ENCODE measurements at places on chromosomes 13 and 19.

DNA sequence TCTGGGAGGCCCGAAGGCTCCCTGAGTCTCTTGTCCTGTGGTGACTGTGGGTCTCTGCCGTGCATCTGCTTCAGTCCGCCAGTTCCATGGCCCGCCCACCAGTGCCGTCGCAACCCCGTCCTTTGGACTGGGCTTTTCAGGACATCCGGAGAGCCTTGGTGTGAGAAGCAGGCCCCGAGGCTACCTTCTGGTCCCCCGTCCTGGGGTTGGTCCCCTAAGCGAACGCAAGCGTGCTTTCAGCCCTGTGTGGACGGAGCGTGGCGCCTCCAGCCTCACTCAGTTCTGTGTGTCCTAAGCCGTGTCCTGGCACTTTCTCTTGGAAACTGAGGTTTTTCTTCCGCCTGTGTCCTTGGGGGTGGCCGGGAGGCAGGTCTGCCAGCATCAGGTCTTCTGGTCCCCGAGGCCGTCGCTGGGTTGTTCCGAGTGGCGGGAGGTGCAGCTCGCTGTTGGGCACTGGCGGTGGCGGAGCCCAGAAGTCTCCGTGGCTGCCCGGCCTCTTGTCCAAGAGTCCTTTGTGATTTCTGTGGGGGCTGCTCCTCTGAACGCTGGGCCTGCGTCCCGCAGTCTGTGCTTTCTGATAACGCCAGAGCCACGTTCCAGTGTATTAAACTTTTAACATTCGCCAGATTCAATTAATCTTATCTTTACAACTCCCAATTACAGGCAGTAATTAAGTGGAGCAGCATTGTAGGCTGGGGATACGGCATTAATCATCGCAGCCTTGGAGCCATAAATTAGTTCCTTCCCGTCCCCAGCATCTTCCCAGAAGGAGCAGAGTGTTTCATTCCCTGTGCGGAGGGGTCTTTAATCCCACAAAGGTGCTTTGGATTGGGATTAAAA, 99.5 kb downstream of the KDM4B start:
- DNase-seq: no peak

DNA sequence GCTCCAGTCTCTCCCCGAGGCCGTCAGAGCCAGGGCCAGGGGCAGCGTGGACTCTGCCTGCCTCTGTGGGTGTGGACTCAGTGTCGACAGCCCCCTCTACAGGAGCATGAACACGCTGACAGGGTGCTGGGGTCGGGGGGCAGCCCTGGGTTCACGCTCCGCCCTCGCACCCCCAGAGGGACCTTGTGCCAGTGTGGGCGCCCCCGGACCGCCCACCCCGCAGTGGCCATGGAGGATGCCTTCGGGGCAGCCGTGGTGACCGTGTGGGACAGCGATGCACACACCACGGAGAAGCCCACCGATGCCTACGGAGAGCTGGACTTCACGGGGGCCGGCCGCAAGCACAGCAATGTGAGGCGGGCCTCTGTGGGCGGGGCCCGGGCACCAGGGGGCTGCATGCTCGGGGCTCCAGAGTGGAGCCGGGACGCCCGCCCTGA, 8.3 kb downstream of the TRPM4 start:
- DNase-seq: no peak

GRCh38 chr19:17025991-17026658, 485 bp downstream of the CPAMD8 start:
- no peak for DNase-seq

GRCh38 chr13:40478775-40479174, 187.7 kb downstream of the FOXO1 start:
- DNase-seq: no peak

DNA sequence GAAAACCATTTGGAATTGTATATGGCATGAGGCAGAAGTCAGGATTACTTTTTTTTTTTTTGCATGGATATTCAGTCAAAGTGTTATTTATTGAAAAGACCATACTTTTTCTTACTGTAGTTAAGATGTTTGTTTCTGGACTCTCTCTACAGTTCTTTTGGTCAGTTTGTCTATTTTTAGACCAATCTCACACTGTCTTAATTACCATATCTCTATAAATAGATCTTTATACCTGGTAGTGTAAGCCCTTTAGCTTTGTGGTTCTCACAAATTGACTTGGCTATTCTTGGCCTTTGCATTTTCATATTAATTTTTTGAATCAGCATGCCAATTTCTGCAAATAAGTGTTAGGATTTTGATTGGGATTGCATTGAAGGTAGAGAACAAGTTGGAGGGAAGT, 96.8 kb downstream of the MAB21L1 start:
- no peak for DNase-seq

- no peak for DNase-seq
Observed at GRCh38 chr13:74110053-74110452, 24.2 kb downstream of the KLF12 start.

DNA sequence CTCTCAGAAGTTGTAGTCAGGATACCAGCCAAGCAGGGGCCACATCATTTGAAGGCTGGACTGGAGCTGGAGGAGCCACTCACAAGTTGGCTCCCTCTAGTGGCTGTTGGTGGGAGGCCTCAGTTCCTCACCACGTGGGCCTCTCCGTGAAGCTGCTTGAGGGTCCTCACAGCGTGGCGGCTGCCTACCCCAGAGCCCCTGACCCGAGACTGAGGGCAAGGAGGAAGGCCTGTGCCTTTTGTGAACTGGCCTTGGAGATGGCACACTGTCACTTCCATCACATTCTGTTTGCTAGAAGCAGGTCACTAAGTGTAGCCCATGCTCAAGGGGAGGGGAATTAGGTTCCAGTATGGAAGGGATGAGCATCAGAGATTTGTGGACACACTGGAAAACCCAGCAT, 14.6 kb downstream of the GNA11 start:
- peak; percentile 82 for DNase-seq

Data from stimulated activated effector memory CD8-positive, alpha-beta T cell treated with anti-CD3 and anti-CD28 coated beads, Interleukin-12 subunit alpha, Interleukin-12 subunit beta, amount 100 ng/mL, for 72 hours (primary cell).